GM12878 (cell line): ENCODE measurements at places on chromosomes 6 and 20.
A peak's percentile ranks its signal among the peaks of the same experiment; 100 is the strongest.

DNA sequence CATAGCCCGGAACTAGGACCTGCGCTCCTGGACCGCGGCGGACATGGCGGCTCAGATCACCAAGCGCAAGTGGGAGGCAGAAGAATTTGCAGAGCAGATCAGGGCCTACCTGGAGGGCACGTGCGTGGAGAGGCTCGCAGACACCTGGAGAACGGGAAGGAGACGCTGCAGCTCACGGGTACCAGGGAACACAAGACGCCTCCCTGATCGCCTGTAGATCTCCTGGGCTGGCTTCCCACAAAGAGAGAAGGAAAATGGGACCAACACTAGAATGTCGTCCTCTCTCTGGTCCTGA lies 15.1 kb upstream of the HLA-A start:
- no peak for DNase-seq

- no peak for DNase-seq
Observed at GRCh38 chr6:2384528-2384927, 139.1 kb upstream of the GMDS start.

- no peak for DNase-seq
Observed at GRCh38 chr20:57568960-57569359, 8.1 kb downstream of the PCK1 start.

DNA sequence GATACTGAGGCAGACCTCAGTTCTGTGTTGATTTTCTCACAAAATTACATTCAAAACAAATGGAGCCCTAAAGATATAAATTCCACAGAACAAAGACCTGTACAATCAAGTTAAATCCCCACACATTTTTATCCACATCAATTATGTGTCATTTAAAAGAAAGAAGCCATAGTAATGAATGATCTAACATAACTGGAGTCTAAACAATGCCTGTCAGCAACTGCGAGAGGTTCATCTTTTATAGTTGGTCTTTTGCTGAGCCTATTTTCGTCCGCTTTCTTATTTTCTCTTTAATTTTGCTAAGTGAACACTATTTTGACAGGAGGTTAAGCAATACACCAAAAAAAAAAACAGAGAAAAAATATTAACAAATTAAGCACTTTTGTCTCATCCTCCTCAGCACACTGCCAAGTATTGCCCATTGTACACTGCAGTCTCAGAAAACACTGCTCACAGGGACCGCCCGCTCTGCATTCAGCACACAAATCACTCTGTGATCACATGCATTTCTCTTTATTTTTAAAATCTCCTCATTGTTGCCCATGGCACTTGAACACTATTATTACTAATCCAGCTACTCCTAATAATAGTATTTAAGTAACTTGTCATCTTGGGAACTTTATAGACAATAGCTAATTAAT lies 140.8 kb downstream of the BTBD9 start:
- DNase-seq: no peak

GRCh38 chr6:152351742-152352141 lies 285.4 kb downstream of the SYNE1 start:
- no peak for DNase-seq

DNA sequence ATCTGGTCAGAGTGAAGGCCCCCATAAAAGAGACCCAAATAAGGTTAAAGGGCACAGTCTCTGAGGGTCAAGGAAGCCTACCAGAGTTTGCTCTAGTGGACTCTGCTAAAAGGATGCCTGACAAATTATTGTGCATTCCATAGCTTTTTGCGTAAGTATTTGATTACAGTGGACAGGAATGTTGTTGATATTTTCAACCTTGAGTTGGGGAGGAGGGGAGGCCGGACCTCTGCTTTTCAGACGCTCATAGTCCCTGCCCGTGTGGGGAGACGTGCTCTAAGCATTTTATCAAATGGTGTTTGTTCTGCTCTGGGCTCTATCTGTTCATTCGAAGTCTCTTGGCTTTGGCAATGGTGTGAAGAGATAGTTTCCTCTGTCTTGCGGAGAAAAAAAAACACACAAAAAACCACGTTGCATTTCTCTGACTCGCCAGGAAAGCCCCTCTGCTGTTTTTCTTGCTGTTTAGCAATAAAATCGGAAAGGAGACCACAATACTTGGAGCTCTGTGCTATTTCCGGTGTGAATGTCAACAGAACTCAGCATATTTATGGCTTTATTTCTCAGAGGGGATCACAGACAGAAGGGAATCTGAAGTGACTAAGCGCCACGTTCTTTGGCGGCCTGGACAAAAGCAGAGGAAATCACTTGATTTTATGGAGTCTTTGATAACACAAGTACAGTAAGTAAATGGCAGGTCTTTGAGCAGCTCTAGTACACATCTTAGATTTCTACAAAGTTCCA lies 159.8 kb downstream of the ZFP64 start:
- DNase-seq: no peak

DNA sequence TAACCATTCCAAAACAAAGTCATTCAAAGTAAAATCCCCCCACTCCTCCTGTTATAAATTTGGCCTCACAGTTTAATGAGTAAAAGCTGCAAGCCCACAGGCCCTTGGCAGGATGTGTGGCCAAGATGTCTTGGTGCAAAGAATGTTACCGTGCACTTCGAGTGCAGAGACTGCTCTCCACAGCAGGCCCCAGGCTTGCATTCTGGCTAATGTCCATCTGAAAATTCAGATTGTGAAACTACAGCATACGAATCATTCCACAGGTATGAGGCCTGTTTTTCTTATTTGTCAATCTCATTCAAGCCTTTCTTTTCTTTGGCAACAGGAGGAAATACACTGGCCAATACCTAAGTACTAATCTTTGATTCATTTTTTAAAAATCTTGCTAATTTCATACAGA lies 7.1 kb downstream of the RPS6KA2 start:
- DNase-seq: no peak

DNA sequence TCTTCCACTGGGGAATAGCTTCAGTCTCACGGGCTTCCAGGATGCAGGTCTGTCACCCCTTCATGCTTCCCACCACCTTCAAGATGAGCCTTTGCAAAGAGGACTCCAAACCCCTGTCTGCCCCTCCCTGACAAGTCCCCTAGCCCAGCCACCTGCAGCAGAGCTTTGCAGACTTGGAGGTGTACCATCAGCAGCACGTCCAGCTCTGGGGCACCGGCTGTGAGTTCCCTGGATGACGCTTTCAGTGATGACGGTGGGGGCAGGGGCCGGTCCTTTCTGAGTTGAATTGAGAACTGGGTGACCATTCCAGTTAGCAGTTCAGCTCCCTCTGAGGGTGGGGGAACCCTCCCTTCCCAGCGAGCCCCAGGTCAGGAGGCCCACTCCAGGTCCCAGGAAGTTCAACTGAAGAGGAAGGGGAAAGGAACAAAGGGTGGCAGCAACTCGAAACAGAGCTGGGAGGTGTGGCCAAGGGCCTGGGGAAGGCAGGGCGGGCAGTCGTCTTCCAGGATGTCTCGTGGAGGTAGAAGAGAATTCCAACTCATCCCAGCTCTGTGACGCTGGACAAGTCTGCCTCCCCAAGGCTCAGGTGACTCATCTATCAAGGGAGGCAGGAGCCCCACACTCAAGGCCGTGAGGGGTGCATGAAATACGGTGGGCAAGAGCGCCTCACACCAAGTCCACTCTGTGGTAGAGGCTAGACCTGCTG lies 86.0 kb downstream of the PTPN1 start:
- no peak for DNase-seq

DNA sequence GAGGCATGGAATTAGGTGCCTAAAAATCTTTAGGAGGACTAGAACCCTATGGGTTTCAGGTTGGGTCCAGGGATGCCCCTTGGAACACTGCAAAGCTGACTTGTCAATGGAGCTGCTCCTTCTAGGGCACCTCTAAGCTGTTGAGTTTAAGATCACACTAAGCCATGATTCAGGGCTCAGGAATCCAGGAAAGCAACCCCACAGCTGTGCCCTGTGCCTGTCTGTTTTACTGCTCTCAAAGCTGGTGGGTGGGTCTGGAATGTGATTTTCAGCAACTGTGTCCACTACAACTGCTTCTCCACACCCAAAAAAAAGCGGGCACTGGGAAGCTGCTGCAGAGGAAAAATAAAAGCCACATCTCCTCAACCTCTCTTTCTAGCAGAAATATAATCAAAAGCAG lies 310.4 kb upstream of the MOCS1 start:
- no peak for DNase-seq

GRCh38 chr6:30213957-30214656 lies 901 bp upstream of the TRIM26 start:
- DNase-seq: peak; percentile 33

DNA sequence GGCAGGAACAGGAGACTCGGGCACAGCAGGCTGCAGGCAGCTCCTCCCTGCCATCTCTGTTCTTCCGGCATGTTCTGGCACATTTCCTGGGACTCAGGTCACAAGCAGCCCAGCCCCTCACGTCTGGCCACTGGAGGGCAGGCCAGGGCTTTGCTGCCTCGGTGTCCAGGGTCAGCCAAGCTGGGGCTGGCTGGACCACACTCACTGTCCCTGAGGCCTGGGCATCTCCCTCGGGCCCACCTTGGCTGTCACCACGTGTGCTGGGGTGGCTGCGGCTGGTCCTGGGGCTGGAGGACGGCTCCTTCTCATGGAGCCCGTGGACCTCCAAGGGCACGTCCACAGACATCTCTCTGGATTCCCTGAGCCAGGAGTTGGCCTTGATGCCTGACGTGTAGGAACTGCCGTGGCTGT lies 18.5 kb downstream of the FRMD1 start:
- no peak for DNase-seq

DNA sequence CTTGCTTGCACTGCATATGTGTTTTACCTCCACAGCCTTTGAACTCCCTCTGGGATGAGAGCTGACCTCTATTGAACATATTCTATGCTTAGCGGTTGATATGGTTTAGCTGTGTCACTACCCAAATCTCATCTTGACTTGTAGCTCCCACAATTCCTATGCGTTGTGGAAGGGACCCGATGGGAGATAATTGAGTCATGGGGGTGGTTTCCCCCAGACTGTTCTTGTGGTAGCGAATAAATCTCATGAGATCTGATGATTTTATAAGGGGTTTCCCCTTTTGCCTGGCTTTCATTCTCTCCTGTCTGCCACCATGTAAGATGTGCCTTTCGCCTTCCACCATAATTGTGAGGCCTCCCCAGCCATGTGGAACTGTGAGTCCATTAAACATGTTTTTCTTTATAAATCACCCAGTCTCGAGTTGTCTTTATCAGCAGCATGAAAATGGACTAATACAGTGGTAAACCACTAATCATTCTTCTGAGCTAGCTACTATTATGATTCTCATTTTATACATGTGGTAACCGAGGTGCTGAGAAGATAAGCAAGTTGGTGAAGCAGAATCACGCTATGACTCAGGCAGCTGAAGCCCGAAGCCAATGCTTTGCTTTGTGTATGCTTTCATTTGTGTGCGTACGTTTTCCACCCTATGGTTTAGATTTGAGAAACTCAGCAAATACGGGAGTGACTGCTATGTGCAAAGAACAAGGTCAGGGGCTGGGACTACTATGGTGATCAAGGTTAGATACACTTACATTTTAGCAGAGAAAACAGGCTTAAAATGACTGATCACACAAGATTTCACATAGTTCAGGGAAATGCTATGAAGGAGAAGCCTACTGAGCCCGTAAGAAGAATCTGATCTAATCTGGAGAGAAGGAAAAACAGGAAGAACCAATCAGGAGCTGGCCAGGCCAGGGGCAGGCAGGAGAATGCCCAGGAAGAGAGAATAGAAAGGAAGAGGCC lies 363.5 kb downstream of the ESR1 start:
- peak; percentile 89 for DNase-seq

DNA sequence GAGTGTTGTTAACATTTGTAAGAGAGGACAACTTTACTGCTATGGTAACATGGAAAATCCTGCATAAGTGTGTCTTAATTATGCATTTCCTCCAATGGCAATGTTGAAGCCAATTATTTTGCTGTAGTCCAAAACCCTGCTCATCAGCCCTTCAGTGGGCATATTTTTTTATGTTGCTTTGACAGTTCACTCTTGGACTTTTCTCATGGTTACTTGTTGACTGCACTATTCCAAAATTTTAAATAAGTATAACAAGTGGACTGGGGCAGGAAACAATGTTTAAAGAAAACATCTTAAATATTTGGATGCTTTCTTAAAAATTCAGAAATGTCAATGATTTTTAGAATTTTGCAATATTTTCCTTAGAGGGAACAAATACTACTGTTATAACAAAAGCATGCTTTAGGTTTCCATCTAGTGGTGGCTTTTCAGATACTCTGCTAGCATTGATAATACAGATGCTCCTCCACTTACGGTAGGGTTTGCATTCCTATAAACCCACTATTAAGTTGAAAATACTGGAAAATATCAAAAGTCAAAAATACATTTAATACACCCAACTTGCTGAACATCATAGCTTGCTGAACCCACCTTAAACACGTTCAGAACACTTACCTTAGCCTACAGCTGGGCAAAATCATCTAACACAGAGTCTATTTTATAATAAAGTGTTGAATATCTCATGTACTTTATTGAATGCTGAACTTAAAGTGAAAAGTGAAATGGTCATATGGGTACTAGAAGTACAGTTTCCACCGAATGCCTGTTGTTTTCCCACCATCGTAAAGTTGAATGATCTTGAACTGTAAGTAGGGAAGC lies 86.4 kb downstream of the ADGRG6 start:
- DNase-seq: no peak

DNA sequence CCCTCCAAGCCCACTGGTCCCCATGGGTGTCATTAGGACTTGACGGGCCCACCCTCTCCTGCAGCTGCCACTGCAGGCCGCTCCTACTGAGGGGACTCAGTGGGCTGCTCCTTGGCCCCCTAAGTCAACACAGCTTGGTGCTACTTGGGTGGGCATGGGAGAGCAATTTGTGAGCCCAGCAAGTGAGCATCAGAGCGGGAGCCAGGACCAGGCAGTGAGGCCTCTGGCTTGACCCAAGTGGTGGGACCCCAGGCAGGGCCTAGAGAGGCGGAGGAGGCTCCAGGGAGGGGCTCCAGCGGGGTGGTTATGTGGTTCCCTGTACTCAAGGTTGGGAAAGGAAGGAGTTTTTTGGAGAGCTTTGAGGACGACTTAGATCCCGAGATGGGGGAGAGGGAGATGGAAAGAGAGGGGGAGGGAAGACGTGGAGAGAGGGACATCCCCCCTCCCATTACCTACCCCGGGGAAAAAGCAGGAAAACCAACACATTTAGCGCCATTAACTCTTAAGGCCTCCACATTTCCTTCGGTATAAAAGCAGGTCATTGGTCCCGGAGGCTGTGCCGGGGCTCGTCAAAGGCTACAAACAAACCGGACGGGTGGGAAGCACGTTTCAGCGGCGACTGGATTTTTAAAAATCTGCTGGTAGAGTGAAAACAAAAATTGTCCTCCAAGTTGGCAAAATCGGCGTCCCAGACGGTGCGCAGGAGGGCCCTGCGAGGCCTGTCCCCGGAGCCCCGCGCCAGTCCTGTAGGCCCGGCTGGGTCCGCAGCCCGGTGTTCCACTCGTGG lies 8.8 kb downstream of the FOXC1 start:
- no peak for DNase-seq

DNA sequence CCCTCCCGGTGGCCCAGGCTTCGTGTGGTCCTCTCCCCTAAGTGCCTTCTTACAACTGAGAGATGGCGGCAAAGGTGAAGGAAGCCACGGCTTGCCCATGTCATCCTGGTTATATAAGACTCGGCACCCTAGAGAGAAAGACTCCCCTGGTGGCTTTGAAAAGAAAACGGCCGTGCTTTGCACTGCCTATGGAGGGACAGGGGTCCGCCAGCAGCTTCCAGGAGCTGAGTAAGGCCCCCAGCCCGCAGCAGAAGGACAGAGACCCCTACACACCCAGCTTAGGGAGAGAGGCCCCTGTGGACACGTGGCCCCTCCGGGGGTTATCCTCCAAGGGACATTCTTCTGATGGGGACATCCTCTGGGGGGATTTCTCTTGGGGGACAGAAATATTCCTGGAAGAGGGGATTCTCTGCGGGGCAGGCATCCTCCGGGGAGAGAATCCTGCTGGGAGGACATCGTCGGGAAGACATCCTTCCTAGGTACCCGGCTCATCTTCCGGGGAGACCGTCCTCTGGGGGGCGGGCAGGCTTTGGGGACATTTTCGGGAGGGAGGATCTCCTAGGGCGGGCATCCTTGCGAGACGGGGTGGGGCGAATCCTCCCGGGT lies 511 bp upstream of the OGFR start:
- no peak for DNase-seq
